NCI-H1417 treated with DMSO at 0.1 percent for 48 hours (cell line): ENCODE measurements at places on chromosomes 4 and X.

DNA sequence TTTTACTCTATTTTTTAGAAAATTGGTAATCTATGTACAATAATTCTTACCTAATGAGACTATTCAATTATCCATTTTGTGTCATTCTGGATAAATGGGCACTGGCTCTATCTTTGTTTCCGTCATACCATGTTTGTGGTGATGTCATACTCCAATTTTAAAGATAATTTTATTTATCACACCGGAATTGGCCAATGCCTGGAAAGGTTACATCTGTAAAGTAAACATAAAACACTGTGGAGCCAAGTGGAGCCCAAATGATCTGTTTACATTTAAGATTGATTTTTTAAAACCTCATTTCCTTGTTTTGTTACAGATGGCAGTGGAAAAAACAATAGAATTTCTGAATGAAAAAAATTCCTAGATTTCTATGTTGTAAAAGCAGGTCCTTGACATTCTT lies 120.2 kb upstream of the GPRIN3 start:
- no peak for DNase-seq

DNA sequence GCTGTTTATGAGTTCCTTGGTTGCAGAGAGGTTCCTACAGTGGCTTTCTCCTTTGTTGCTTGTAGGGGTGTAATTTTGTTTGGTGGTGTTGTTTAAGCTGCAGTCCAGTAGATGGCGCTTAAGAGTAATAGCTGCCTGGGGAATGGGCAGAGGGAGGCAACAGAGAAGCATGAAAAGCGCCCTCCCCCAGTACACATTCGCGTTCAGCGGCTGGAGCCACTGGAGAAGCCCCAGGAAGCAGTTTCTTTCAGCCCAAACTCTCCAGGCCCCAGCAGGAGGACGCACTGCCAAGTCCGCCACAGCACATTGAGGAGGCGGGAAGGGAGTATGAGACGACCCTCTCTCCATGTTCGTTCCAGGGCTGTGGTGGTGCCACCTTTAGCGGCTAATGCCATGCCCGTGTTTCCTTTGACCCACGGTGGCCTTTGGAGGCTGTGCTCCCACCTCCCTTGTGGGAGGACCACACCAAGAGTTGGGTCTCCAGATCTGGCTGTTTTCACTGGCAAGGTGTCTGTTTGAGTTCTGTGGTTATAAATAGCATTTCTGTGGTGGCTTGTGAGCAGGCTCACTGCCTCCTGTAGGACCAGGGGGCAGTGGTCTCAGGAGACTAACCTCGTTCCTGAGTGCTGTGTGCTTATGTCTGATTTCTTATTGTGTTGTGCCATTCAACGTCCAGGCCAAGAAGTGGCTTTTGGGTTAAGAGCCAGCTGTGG lies 252.3 kb downstream of the ARHGAP10 start:
- no peak for DNase-seq

GRCh38 chrX:14235004-14235403 lies 205.3 kb upstream of the GEMIN8 start:
- DNase-seq, result no peak

GRCh38 chrX:66008328-66008970 lies 31.4 kb downstream of the VSIG4 start:
- no peak for DNase-seq

- DNase-seq, result no peak
Observed at GRCh38 chr4:89324671-89325070, 17.1 kb upstream of the GPRIN3 start.

DNA sequence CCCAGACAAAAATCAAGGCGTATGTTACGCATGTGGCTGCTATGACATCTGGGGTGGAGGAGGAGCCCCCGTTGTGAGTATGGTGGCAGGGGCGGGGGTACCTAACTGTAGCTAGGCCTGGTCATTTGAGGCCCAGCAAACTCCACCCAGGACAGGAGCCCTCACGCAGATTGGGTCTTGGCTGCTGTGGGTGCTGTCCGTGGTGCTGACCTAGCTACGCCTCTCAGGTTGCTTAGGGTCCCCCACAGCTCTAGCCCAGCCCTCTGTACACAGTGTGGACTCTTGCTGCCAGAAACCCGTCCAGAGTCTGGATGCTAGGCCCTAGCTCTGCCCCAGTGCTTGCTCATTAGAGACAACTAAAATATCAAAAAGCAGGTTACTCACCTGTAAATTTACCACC lies 146.7 kb upstream of the PSAPL1 start:
- DNase-seq, result no peak

DNA sequence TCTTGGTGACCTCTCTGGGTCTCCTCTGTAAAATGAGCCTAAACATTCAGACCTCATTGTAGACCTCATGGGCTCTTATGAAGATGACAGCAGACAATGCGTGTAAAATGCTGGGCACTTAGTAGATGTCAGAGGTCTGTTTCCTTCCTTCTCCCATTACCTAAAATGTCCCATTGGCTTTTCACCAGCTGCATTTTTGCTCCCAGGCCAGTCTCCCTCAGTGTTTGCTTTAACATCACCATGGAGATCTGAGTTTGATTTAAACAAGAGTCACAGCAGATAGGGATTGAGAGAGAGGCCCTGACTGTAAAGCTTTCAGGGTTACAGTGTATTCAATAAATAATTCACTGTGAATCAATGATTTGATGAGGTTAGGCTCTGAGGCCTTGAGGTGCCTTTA lies 24.3 kb downstream of the PSAPL1 start:
- no peak for DNase-seq

GRCh38 chrX:78831523-78831922 lies 84.0 kb downstream of the LPAR4 start:
- no peak for DNase-seq

- no peak for DNase-seq
Observed at GRCh38 chrX:129813662-129814368, 29.9 kb downstream of the ZDHHC9 start.

DNA sequence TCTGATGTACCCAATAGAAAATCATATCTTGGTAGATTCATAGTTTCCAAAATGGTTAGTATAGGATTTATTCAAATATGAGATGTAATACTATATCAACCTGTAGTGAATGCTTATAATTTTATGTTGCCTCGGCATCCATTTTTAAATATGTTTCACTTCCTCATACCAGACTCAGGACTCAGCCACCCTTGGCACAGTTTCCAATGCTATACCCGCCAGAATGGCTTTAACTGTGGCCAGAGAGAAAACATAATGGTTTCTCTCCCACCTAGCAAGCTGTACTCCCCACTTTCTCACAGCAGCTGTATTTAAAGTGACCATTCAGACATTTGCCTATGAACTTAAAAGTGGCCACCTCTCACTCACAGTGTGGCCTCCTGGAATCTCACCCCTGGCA lies 466.6 kb upstream of the PABPC4L start:
- no peak for DNase-seq

DNA sequence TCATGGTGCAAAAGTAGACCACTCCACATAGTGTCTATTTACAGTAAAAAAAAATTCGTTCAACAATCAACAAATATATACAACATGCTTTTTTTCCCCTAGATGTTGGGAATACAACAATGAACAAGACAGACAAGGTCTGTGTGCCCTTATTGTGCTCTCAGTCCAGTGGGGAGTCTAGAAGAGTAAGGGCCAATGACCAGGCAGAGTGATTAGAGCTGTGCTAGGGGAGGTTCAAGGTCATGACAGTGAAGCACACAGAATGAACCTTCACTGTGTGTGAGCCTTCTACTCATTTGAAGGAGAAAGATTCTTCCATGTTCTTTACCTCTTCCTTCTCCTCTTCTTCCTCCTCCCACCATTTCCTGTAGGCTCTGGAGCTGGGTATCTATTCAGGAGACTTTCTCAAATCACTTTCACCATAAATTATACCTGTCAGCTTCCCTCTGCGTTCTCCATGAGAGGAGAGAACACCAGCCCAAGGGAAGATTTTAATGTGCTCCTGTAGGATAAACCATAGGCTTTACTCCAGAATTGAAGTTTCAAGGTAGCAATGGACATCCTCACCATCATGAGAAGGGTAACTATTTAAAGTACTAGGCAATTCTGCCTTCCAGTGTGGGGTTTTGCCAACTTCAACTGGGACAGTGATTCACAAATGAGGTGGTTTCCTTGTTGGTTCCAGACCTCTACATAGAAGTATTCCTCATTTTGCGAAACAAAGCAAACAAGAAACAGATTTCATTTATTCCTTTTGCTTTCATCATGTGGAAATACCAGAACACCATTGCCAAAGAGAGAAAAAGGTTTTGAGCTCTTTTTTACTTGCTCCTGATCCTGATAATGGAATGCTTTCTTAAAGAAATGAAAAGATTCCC lies 246.9 kb upstream of the GPC4 start:
- DNase-seq, result no peak

DNA sequence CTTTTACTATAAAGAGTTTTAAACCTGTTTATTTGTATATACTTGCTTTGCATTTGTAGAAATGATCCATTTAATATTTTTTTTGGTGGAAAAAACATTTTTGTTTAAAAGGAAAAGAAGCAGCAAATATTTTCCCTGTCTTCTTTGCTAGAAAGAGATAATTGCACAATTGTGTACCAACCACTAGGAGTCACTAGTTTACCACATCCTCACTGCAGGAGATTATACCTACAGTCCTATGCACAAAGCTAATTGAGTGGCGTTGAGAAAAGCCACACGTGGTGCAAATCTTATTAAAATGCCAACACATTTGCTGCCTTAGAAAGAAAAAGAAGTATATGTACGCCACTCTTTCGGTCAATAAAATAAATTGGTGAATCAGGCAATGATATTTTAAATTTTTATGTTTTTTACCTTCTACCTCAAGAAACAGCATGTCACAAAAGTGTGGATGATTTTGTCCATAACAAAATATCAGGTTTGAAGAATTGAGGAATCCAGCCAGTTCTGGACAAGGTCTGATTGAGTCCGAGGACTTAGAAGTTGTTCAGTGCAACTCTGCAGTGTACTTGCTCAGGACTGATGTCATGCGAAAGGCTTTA lies 102.9 kb downstream of the GRXCR1 start:
- no peak for DNase-seq

DNA sequence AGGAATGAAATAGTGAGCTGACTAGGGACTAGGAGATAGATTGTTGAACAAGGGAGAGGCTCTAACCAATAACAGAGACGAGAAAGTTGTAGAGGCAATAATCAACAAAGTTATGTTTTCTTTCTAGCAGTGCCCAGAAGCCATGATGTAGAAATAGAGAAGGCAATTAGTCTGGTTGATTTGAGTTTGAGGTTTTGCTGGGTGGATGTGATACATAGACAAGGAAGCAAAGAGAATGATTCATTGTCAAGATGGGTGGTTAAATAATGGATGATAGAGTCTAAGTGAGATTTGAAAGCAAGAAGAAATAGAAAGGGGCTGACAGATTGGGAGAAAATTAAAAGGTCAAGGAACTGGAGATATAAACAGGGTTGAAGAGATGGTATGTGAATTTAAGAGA lies 11.2 kb downstream of the RBM41 start:
- DNase-seq, result no peak

DNA sequence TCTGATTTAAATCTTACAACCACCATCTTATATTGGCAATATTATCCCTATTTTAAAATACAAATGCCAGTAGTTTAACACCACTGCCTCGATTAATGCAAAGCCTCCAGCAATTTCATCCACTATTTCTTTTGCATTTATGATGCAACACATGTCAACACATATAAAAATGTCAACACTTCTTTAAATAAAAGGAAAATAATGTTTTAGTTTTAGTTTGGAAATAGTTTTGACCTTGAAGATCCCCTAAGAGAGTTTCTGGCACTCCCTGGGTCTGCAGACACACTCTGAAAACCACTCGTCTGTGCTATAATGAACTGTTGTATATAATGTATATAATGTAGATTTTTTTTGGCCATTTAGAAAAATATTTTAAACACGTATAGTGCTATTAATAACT lies 99.0 kb downstream of the CAMK2D start:
- no peak for DNase-seq

DNA sequence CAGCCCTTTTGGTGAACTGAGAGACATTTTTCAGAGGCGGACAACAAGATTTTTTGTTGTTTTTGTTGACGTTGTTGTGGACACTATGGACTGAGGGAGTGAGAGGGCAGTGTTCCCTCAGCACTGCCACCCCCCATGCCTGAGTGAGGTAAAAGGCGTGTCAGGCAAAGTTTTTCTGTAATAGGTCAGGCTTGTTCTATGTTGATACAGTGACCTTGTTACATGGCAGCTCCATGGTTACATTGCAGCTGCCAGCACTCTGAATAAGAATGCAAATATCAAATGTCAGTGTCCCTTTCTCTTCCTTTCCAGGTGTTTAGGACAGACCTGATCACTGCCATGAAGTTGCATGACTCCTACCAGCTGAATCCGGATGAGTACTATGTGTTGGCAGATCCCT lies 36.6 kb downstream of the JADE1 start:
- DNase-seq, result peak; percentile 11

DNA sequence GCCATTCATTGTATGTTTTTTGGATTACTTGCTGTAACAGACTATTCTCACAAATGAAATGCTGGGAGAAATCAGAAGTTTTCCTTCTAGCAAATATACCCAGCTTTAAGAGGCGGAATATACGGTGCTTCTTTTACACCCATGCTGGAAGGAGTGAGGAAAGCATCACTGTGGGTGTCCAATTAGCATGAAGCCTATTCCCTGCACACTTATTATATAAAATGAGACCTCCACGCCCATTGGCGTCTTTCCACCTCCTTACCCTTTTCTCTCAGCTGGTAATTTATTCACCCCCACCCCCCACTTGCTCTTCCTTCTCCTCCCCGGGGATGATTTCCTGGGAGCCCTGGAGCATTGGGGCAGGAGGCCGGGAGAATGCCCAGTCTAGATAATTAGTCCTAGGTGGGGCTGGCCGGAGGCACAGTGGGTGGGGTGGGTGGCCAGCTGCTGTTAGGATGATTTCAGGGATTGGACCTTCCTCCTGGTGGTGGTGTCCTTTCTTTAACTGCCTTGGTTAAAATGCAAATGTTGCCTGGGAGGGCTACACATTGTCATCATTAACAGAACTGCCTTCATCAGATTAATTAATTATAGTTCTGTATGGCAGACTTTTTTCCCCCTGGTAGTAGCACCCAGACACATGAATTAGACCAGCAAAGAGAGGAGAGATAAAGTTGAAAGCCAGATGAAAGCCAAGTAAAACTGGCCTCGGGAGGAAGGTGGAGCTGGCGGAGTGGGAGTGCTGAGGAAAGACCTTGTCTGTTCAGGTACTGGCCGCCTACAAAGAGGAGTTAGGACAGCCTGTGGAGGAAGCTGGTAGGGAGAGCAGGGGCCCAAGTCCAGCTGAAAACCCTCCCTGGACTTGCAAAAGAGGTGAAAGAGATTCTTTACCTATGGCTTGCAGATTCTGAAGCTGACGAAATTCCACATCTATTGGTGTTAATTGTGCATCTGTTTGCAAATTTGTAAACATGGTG lies 11.4 kb downstream of the SHROOM2 start:
- DNase-seq, result no peak

DNA sequence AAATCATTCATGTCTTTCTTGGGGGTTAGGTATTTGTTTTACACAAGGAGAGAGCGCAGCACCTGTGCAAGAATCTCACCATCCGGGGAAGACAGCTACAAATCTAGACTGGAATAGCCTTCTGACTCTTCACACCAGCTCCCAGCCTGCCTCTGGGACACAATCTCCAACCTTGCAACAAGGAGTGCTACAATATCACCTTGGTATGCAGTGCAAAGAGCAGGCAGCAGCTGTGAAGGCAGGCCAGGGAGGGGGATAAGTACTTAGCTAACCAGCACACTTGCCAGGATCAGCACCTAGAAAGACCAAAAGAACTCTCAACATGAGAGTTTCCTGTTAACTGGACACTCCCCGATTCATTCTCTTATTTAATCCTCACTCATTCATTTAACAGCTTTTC lies 235.3 kb downstream of the AR start:
- DNase-seq, result no peak
